Right atrium auricular region (tissue), 2 donors: ENCODE measurements at places on chromosomes 5 and 9. TPM values are rescaled to one million over a fixed set of nuclear protein-coding genes. Genes with fewer than 3 reads are reported as not detected.

GRCh38 chr9:109440117-109440515 is 58.0 kb downstream of the PTPN3 start:
- peak; percentile 28 for DNase-seq

Gene ANKRD31
- total RNA-seq, result 0.08 TPM

Gene PRLR
- total RNA-seq, result 0.31 TPM

Gene ADGRD2
- not detected for total RNA-seq

Gene PLK2
- total RNA-seq, result 63.3 TPM
